Activated CD4-positive, alpha-beta T cell treated with anti-CD3 and anti-CD28 coated beads, Interleukin-2, amount 10 ng/mL, durations not matched to agents 24 days and 14 days (primary cell): ENCODE measurements at places on chromosomes 6 and 20.

DNA sequence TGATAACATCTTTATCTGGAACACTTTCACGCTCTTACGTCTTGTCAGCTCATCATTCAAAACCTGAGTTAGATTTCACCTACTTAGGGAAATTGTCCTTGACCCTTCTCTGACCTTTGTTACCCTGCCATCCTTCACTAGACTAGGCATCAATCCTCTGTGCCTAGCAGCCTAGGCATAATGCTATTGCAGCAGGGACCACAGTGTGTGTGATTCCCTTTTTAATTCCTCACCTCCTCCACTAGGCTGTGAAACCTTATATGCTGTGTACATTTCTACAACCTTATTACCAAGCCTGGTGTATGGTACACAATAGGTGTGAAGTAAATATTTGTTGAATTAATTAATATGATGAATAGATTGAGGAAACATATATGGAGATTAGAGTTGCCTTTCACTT, 66.7 kb upstream of the DEFB112 start:
- DNase-seq: no peak

DNA sequence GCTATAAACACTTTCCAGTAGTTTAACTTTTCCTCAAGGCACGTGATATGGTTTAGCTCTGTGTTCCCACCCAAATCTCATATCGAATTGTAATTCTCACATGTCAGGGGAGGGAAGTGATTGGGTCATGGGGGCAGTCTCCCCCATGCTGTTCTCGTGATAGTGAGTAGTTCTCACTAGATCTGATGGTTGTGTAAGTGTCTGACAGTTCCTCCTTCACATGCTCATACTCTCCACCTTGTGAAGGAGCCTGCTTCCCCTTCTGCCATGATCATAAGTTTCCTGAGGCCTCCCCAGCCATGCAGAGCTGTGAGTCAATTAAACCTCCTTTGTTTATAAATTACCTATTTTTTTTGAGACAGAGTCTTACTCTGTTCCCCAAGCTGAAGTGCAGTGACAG, 127.9 kb downstream of the DTNBP1 start:
- DNase-seq: no peak

- no peak for DNase-seq
These were observed 70.4 kb downstream of the SYCP2 start for GRCh38 chr20:59863058-59863457.

GRCh38 chr6:135703621-135704020, 147.9 kb upstream of the PDE7B start:
- no peak for DNase-seq

DNA sequence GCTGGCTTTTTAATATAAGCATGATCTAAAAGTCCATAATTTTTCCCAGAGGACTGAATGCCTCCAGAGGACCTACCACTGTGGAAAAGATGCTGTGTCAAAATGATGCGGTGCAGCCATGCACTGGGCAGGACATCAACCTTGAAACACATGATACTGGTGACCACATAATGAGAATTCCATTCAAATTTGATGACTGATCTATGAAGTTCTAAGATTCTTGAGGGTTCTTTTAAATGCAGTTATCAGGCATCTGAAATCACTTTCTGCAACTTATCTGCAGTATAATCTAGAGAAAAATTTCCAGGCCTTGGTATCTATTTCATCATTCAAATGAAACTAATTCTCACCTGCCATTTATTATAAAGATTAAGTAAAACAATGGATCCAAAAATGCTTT, 15.0 kb upstream of the MARCKS start:
- DNase-seq: no peak

GRCh38 chr20:24746351-24746685, 202.8 kb upstream of the CST7 start:
- no peak for DNase-seq

DNA sequence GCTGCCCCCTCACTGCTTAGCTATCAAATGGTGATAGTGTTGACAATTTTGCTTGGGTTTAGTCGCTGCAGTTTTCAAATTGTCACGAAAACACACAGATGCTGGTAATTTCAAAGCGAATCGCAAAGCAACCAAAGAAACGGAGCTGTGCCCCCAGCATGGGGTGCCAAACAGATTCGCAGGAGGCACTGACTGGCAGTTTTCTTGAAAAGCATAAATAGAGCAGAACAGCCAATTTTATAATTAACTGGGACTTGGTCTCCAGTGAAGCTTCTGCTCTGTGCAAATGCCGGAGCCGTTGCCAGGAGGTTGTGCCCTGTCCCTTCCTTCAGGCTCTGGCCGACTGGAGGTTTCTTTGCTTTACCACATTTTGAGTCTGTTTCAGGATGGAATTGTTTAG, 18.8 kb downstream of the ARHGAP40 start:
- no peak for DNase-seq

GRCh38 chr6:125014661-125014957, 52.4 kb downstream of the RNF217 start:
- no peak for DNase-seq

DNA sequence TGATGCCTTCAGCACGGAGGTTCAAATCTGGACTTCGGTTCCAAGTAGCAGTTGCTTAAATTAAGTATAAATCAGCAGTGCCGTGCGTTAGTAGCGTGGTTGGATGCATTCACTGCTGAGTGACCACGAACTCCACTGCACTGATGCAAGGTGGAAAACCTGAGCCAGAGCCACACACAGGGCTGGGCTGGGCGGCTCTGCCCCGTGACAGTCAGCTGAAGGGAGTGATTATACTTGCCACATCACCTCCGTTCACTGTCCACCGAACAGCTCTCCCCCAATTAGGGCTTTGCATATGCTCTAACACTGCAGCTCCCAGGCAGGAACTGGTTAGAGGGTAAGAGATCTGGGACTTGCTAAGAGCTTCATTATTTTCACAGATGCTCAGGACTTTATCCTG, 22.2 kb downstream of the PPP1R3G start:
- no peak for DNase-seq

- no peak for DNase-seq
These were observed 622 bp downstream of the MAFB start for GRCh38 chr20:40688129-40689099.

GRCh38 chr20:48727226-48727625, 100.6 kb downstream of the PREX1 start:
- DNase-seq: no peak

- DNase-seq: no peak
These were observed 272.5 kb downstream of the CLIC5 start for GRCh38 chr6:45743028-45743615.

GRCh38 chr6:61841958-61842357, 444.1 kb downstream of the KHDRBS2 start:
- DNase-seq: no peak

- no peak for DNase-seq
These were observed 666 bp downstream of the TPD52L1 start for GRCh38 chr6:125154118-125154760.

- no peak for DNase-seq
These were observed 44.9 kb upstream of the SCML4 start for GRCh38 chr6:107868867-107869611.

- no peak for DNase-seq
These were observed 97.6 kb upstream of the STMND1 start for GRCh38 chr6:17004269-17004668.

GRCh38 chr20:43894491-43894890, 20.2 kb upstream of the TOX2 start:
- DNase-seq: no peak

GRCh38 chr6:101001607-101002006, 120.5 kb upstream of the ASCC3 start:
- no peak for DNase-seq

- DNase-seq: no peak
These were observed 18.3 kb downstream of the ETV7 start for GRCh38 chr6:36368921-36369865.

GRCh38 chr20:59405226-59406200, 105.1 kb downstream of the EDN3 start:
- no peak for DNase-seq

DNA sequence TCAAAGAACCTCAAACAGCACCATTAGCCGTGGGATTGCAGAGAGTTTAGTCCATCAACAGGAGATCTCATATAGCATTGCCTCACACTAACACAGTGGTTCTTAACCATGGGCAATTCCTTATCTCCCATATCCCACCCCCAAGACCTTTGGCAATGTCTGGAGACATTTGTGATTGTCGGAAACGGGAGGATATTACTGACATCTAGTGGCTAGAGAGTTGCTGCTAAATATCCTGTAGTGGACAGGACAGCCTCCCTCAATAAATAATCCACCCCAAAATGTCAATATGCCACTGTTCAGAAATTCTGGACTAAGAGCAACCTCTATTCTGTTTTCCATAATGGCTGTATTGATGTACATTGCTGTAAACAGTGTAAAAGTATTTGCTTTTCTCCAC, 210.1 kb upstream of the CCN2 start:
- no peak for DNase-seq

DNA sequence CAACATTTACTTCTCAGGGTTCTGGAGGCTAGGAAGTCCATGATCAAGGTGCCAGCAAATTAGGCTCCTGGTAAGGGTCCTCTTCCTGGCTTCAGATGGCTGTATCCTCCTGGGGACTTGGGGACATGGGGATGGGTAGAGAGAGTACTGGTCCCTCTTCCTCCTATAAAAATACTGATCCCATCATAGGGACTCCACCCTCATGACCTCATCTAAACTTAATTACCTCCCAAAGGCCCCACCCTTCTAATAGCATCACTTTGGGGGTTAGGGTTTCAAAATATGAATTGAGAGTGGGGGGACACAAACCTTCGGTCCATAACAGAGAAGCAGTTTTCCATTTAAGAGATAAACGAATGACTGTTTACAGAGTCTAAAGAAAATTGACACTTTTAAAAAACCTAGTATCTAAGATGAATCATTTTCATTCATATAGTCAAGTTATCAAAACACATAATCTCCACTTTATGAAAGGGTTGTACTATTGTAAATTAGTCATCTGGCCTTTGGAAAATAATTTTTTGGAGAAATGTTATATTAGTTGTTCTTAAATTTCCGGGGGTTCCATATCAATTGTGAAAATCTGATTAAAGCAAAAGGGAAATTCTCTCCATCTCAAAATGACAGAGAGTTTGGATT, 33.5 kb downstream of the ELOVL5 start:
- no peak for DNase-seq

DNA sequence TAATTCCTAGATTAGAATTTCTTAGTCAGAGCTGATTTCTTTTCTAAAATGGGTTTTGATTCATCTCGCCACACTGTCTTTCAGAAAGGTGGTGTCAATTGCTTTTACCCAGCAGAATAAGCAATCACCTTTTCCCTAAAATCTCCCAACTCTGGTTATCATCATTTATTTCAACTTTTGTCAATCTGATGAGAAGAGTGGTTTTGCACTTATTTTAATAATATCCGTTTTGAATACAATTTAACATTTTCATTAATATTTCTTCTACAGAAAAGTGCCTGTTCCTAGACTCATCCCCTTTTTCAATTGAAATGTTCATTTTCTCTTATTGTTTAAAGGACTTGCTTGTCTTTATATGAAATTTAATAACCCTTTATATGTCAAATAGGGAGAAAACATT, 8.2 kb upstream of the NCR2 start:
- DNase-seq: no peak

- DNase-seq: no peak
These were observed 13.9 kb downstream of the CRISP3 start for GRCh38 chr6:49730251-49730650.

GRCh38 chr6:90369651-90370050, 73.0 kb upstream of the BACH2 start:
- peak; percentile 30 for DNase-seq

GRCh38 chr20:63134201-63134612, 81.7 kb downstream of the YTHDF1 start:
- DNase-seq: no peak

GRCh38 chr20:38321959-38322598, 18.1 kb downstream of the BPI start:
- no peak for DNase-seq

DNA sequence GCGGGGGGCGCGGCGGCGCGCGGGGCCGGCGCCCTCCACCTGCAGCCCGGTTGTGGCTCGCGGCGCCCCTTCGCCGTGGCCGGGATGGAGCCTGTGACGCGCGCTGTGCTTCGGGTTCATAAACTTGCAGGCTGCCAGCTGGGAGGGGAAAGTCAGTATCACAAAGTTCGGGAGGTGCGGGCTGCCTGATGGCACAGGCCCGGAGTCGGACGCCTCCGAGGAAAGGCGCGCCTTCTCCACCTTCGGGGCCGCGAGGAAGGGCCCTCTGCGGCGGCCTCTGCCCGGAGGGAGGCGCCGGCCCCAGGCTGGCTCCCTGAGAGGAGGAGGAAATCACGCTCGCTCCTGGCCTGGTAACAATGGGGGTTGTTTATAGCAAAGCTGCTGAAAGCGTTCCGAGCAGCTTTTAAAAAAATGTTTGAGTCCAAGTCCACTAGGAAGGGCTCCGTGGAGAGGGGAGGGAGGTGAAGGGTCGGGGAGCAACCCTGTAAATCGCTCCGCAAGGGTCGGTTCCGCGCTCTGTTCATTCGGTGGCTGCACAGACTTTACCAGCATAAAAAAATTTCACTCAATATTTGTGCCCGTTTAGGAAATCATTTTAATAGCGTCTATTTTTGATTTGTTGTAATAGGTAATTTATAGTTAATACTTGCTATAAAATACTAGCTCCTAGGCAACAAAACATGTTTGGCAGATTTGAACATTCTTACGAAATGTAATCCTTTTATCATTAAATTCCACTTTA, 1.0 kb downstream of the AFDN start:
- DNase-seq: peak; percentile 80

- DNase-seq: no peak
These were observed 315.0 kb downstream of the DHX35 start for GRCh38 chr20:39277185-39277584.
